ENCODE measurements at places on chromosomes 6 and 20.

GRCh38 chr20:62336329-62336728 is 30.8 kb downstream of the LAMA5 start:
- no peak for DNase-seq

DNA sequence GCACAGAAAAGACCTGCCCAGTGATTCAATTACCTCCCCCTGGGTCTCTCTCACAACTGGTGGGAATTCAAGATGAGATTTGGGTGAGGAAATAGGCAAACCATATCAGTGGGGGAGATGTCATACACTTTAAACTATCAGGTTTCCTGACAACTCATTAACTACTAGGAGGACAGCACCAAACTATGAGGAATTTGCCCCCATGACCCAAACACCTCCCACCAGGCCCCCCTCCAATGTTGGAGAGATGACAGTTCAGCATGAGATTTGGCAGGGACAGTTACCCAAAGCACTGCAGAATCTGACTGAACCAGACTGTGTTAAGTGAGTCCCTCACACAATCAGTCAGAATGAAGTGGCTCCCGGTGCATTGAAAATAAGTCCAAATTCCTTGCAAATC is 148.0 kb downstream of the TTLL2 start:
- no peak for DNase-seq

DNA sequence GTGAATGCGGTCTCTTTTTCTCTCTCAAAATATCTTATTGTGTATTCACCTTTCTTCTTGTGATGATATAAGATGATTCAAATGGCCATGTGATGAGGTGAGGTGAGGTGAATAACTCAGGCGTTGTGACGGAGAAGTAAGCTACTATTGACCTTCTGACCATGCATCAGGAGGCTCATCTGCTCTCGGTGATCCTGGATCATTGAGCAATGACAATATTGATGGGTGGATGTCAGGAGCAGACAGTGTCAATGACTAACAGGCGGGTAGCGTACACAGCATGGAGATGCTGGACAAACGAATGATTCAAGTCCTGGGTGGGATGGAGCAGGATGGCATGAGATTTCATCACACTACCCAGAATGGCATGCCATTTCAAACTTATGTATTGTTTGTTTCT is 119.6 kb downstream of the PXDC1 start:
- DNase-seq: no peak

DNA sequence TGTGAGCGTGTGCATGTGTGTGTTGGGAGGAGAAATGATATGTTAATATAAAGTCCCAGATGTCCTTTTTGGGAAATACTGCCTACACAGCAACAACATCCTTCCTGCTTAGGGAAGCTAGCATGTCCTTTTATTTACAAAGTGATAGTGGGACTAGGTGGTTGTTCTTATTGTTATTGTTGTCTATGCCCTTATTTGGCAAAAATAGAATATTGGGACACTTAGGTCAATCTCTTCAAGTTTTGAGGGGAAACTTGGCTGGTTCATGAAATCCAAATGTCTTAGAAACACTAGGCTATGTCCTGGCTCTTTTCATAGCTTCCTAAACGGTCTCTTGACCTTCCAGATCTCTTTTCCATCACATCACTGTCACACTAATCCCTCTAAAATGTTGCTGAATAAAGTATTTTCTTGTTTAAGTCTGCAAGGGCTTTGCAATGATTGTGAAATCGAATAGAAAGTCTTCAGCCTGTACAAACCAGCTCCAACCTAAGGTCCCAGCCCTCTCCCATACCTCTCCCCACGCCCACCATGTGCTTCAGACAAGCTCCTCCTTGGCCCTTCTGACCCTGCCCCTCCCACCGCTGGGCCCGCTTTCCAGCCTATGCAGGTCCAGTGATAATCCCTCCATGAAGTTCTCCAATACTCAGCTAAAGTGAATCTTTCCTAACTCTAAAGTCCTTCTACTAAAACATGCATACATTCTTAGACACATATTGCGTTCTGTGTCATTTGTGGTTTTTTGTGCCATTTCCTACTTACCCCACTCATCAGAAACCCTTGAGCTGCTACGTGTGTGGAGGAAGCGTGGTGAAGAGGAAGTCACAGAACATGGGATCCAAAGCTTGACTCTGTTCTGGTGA is 205.1 kb downstream of the LY86 start:
- DNase-seq: no peak

DNA sequence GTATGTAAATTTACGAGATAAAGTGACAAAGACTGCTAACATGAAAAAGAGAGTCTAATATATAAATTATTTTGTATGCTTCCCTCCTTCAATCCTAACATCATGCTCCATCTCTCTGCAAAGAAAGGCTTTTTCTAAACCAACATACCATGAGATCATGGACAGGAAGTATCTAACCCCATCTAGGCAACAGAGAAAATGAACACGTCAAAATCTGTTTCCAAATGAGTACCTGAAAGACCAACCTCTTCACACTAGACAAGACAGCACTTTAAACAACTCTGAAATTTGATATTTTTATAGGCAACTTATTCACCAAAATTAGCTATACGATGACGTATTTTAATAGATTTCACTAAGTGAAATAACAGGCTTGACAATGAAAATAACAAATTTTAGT is 54.6 kb downstream of the MAN1A1 start:
- DNase-seq: no peak

DNA sequence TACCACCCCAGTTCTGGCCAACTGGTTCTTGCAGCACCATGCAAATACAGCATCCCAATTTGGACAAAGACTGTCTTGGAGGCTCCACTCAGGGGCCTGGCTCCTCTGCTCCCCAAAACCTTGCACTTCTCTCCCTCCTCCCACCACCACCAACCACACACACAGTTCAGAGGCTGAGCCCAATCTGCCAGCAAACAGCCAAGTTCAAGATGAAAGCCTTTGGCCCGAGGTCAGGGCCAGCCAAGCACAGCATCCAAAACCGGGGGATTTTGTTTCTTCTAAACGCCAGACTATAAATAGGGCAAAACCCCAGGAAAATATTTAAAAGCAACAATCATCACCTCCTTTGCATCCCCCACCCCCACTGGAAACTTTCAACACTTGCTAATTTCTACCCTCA is 5.7 kb downstream of the KCNK5 start:
- no peak for DNase-seq

GRCh38 chr6:128538763-128539162 is 18.4 kb upstream of the PTPRK start:
- no peak for DNase-seq

- no peak for DNase-seq
Measured at GRCh38 chr6:28232785-28233184, 7.7 kb downstream of the ZSCAN9 start.

DNA sequence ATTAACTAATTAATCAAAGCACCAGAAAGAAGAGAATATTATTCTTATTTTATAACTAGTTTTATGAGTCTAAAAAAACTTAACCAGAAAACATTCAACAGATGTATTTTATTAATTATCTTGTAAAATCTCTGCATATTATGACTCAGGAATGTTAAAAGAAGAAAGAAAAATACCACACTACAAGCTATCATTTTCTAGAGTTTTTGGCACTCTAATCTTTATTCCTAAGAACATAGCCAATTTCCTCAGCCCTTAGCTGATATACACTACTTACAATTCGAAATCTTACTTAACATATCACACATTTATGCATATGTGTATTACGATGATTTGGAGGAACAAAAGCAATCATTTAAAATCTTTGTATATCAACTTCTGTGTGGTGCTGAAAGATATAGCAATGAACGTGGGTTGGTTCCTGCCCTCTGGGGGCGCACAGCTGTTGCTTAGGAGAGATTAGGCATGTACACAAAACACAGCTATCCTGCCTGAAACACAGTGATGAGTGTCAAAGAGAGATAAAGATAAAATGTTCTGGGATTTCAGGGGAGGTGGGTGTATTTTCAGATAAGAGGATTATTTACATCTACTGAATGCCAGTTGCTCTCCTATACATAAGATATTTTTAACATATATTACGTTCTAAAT is 404.5 kb downstream of the SYNE1 start:
- DNase-seq: no peak

DNA sequence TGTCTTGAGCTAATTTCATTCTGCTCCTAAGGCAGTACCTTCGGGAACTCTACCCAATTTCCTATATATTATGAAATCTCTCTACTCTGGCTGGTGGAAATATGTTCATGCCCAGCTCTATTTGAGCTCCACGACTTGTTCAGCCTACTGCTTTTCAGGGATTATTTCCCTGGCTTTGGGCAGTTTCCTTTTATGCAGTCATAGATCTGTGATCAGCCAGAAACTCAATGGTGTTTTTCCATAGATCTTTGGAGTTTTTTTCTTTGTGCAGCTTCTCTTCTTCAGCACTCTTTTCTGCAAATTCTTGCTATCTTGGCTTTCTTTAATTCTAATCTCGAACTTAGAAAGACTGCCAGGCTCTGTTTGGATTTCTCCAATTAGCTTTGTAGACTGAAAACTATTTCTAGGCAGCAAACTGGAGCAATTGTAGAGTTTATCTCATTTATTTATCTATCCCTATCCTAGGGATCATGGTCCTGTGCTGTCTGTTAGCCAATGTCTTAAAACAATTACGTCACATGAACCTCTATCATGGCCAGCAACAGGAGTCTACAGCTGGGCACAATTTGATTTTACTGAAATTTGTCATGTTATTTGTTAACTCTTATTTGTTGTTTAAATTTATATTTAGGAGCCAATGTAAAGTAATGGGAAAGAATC is 328.4 kb downstream of the BCKDHB start:
- no peak for DNase-seq

- DNase-seq: no peak
Measured at GRCh38 chr6:113067612-113068275, 720.6 kb downstream of the RFPL4B start.

- no peak for DNase-seq
Measured at GRCh38 chr6:88050140-88050818, 2.6 kb downstream of the SPACA1 start.

- DNase-seq: no peak
Measured at GRCh38 chr6:158730541-158730907, 80.7 kb downstream of the SYTL3 start.

DNA sequence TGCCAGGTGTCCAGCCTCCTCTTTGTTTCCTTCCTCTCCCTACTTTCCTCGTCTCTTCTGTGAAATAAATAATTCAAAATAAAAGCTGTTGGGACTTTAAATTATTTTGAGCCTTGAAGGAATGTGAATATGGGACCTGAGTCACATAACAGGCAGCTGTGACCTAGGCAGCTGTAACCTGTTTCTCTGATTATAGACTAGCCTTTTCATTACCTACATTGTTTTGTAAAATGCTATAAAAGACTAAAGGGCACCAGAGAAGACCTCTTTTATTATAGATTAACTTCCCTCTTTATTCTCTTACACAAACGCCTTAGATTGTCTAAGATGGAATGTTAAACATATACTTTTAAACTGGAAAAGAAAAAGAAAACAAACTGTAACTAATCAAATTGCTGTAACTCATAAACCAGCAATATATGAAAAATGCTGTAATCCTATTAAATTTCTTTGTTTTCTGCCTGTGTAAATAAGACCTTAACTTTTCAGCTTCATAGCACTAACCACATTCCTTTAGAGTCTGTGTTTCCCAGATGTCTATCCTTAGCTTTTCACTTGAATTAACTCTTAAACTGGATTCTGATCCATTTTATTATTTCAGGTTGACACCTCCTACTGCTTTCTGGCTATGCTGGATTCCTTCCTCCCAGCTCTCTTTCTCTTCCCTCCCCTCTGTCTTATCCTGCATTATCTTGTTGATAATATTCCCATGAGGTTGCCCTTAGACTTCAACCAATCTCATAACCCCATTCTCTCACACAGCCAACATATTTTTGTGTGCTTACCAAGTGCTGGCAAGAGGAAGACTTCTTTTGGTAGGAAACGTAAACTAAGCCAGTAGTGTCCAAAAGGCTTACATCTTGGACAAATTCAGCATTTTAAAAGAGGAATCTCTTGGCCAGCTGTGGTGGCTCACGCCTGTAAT is 69.2 kb downstream of the TPD52L1 start:
- DNase-seq: no peak

DNA sequence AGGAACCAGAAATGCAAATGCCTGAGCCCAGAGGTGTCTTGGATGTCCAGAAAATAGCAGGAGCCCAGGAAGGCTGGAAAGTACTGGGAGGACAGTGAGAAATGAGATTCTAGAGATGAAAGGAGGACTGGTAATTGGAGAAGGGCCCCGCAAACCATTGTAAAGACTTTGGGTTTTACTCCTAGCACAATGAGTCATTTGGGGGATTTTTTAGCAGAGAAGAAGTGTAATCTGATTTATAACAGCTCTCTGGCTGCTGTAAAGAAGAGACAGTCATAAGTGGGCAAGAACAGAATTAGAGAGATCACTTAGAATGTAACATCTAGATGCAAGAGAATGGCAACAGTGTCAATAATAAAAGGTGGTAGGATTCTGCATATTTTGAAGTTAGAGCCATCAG is 40.2 kb downstream of the SLC35F1 start:
- DNase-seq: no peak

DNA sequence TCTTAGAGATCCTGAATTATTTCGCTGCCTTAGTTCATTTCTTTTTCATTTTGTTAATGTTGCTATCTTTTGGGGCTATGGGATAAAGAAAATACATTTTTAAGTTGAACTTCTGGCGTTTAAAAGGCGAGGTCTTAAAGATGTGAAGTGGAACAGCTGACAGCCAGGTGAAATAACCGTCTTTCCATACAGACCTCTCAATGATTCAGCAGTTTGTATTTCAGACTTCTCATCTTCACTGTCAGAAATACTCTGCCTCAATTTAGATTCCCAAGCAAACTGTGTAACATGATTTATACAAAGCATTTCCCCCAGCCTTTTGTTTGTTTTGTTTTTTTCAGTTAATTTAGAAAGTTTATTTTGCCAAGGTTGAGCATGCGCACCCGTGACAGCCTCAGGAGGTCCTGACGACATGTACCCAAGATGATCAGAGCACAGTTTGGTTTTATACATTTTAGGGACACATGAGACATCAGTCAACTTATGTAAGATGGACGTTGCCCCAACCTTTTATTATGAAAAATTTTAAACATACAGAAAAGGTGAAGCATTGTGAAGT is 40.0 kb downstream of the SLC9A8 start:
- no peak for DNase-seq

- no peak for DNase-seq
Measured at GRCh38 chr6:15280961-15281360, 35.1 kb downstream of the JARID2 start.

GRCh38 chr20:43102394-43102793 is 87.3 kb downstream of the PTPRT start:
- no peak for DNase-seq

- DNase-seq: no peak
Measured at GRCh38 chr6:39610221-39610620, 115.0 kb downstream of the KIF6 start.

- no peak for DNase-seq
Measured at GRCh38 chr6:163415620-163416556, 1.4 kb downstream of the QKI start.

DNA sequence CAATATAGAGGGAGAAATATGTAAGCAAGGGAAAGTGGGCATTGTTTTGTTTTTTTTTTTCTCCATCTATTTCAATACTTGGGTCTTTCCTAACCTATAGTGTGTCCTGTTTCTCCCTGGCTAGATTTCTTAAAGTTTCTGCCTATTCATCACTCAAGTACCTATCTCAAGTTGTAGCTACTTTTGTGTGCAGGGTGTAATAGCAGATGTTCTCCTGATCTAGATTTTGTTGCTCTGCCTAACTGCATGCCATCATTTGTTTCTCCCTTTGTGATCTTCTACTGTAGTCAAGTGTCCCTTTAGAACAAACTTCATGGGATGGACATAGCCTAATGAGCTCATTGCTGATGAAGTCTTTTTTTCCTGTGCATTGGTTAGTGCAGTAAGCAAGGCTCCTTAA is 45.8 kb downstream of the TOP1 start:
- DNase-seq: no peak

Data from activated CD4-positive, CD25-positive, alpha-beta regulatory T cell treated with anti-CD3 and anti-CD28 coated beads, Interleukin-2, amount 50 U/mL, for 16 hours (primary cell).